Anterior cingulate cortex (tissue), 58 donors: ENCODE measurements at places on chromosomes 1 and 21.

GRCh38 chr1:241819340-241819866 lies 28.6 kb upstream of the EXO1 start:
- no peak for DNase-seq

DNA sequence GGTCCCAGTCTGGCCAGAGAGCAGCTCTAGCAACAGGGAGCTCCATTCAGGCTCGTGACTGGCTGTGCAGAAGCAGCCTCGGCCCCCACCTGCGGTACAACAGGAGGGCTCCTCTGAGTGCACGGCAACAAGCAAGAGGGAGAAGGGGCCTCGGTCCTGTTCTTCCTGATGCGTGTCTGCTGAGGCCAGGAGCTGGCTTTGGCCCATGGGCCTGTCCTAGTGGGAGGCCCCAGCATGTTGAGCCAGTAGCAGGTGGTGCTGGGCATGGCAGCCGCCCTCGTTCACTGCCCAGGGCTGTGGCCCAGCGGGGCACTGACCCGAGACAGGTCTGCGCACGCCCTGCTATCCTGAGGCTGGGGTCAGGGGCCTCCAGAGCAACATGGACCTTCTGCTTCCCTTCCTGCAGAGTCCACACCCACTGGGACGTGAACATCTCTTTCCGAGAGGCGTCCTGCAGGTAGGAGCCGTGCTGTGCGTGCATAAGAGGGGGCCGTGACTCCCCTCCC lies 7.0 kb downstream of the SAMD11 start:
- no peak for DNase-seq

- no peak for DNase-seq
These were observed 521 bp upstream of the CDC7 start for GRCh38 chr1:91499904-91500755.

GRCh38 chr1:93964777-93965200 lies 55.6 kb upstream of the GCLM start:
- no peak for DNase-seq

GRCh38 chr1:186289943-186290545 lies 85.0 kb downstream of the TPR start:
- no peak for DNase-seq

DNA sequence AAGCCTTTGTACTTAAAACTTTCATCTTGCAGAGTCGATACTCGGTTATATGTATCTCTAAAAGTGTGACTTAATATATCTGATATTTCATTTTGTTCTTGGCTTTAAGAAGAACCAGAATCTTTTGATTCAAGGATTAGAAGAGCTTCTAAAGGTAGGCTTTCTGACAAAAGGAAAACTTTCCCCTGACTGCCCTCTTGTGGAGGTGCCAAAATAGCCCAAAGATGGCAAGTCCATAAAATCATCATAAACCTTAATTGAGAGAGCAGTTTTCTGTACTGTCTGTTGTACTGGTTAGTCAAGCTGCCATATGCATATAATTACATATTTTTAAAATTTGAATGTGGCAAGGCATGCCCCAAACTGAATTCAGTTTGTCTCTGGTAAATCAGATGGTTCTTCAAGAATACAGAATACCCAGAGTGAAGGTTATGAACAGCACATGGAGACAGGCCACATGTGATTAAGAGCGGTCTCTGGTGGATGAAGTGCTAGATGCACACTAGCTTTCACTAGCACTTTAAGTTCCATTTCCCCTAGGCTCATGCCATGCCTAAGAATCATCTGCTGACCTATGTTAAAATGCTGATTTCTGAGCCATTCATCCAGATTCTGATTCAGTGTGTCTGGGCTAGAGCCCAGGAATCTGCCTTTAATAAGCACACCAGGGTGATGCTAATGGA lies 27.7 kb upstream of the ELAVL4 start:
- DNase-seq, result no peak

GRCh38 chr1:231563247-231563646 lies 34.8 kb downstream of the TSNAX start:
- DNase-seq, result no peak
